ENCODE measurements at places on chromosomes 12 and 14. TPM values are rescaled to one million over a fixed set of nuclear protein-coding genes. Genes with fewer than 3 reads are reported as not detected.
A peak's percentile ranks its signal among the peaks of the same experiment; 100 is the strongest.

DNA sequence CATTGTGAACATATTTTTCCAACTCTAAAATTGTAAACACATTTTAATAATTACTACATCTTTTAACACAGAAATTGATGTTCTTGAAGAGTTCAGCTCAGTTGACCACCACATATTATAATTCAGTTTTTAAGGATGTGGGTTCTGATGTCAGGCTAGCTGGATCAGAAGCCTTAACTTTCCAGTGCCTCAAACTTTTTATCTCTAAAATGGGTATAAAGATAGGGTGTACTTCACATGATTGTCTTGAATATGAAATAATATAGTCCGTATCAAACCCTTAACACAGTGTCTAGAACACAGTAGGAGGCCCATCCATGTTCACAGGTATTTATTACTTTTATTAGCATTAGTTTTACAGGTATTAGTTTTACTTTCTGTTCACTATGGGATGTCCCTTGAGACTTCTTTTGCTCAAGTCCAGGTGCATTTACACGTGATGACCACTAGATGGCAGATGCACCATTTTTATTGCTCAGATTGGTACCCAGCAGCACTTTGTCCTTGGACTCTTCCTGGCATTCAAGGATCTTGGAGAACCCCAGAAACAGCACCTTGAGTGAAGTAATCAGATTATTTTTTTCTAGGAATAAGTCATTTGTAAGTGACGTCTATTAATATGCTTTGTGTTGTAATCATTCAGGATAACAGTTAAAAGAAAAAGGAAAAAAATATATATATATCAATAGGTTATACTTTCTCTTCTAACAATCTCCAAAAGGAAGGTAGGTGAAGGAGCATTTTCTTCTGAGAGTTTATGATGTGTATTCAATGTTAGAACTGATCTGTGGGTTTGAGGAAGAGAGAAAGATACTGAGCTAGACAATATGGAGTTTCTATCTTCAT lies 580.2 kb downstream of the ETNK1 start:
- DNase-seq = peak; percentile 58

DNA sequence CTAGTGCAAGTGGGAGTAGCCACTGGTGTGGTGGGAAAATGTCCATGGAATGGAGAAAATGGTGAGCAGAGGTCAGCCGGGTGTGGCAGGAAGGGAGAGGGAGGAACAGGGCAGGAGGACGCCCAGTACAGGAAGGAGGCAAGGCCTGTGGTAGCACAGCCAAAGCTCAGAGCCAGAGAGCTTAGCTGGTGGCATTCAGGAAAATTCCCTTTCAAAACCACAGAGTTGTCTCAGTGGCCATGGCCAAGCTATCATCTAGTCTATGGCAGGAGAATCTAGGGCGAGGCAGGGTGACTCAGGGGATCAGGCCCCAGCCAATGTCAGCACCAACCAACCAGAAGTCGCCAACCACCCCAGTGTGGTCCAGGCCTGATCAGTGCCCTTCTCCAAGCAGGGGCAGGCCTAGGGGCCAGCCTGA lies 67.7 kb upstream of the DDX11 start:
- peak; percentile 68 for DNase-seq

DNA sequence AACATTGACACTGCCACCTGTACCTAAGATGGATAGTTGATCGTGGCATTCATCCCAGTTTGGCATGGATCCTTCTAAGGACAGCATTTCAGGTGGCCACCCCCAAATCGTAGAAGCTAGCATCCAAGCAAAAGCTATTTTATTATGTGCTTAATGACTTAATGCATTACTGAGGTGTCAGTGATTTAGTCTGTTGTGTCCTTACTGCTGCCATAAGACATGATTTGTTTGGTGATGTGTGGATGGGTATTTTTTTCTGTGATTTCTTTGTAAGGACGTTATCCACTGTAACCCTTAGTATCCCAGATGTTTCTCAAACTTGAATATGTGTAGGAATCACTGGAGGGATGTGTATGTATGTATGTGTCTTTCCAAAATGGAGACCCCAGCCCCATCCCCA lies 81.2 kb upstream of the EVL start:
- no peak for DNase-seq

LRRC10 gene
- total RNA-seq = not detected

HAL gene
- 1.1 TPM for total RNA-seq

CKB gene
- total RNA-seq = 5.7 TPM

Data from MCF 10A (cell line).